DMS79 treated with DMSO at 0.1 percent for 48 hours (cell line): ENCODE measurements at places on chromosomes 7 and 10.

GRCh38 chr10:59713196-59713821, 3.7 kb upstream of the SLC16A9 start:
- no peak for DNase-seq

DNA sequence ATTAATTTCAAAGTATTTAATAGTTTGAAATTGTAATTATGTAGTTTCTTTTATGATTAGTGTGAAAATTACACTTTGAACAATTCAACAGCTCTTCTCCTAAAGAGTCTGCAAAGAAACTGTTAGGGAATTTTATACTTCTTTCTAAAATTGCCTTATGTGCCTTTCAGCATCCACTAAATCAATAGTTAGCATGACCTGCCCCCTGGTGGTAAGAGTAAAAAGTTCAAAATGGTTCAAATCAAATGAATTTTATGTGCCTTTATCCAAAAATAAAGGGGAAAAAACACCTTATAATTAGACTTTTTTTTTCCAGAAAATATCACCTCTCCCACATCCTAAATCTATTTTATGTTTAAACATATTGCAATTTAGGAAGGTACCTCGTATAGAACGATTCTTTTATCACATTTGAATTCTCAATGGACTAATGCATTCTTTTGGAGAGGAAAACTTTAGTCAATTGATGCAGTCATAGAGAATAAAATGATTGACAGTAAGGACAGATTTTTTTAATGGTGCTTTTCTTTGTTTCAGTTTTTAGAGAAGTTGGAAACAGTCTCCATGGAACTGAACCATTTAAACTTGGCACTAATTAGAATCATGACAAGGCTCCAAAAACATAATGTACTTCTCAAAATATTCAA, 163.7 kb downstream of the SEMA3D start:
- peak; percentile 42 for DNase-seq

- no peak for DNase-seq
Measured at GRCh38 chr7:155743177-155743576, 69.1 kb downstream of the SHH start.

- no peak for DNase-seq
Measured at GRCh38 chr10:24884316-24884715, 68.1 kb downstream of the PRTFDC1 start.

- DNase-seq: no peak
Measured at GRCh38 chr10:133336577-133337369, at the start of gene CALY. Gene CALY, minus strand, starts transcription at chr10:133336896. Its CDS starts 7,907 bp downstream, at chr10:133328989.

DNA sequence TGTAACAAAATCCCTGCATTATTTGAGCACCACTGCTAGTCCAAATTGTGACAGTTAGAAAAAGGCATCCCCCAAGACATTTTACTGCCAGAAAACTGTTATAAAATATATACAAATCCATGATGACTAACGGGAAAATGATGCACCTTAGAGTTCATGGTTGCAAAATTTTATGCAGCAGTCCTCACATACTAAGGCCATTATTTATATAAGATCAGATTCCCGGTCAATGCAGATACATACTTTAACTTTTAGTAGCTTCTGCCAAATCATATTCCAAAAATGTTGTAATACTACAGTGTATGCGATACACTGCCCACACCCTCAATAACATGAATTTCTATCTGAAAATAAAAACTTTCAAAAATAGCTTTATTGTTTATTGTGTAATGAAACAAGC, 239.9 kb upstream of the ZNF32 start:
- DNase-seq: no peak

- DNase-seq: no peak
Measured at GRCh38 chr7:20141002-20141345, 76.2 kb downstream of the MACC1 start.

DNA sequence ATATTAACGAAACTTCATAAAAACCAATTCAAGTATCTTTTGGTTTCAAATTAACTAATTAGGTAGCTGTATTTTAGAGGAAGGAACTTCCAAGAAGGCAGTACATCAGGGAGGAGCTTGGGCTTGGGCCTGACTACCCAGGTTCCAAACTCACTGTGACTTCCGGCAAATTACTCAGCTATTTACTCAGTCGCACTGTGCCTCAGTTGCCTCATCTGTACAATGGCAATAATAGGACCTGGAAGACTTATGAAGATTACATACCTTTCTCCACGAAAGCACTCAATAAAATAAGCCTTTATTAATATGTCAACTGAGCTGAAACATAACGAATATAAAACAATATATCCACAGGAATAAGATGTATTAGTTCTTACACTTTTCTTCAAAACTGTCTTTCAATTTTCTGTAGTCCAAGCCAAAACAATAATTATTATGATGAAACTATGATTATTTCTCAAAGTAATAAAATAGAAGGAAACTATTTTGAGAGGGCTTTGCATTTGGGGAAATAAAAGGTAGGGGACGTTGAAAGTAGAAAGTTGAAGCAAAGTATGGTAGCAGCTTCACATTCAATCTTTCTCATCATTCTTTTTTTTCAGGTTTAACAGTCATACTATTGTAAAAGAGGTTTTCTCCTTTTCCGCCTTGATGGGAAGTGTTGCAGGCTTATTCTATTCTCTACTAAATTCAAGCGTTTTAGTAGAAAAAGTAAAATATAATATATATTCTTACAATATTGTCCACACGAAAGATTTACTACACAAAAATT, 10.5 kb upstream of the EBLN1 start:
- DNase-seq: no peak

GRCh38 chr7:49781996-49782395, 8.6 kb downstream of the VWC2 start:
- DNase-seq: no peak

DNA sequence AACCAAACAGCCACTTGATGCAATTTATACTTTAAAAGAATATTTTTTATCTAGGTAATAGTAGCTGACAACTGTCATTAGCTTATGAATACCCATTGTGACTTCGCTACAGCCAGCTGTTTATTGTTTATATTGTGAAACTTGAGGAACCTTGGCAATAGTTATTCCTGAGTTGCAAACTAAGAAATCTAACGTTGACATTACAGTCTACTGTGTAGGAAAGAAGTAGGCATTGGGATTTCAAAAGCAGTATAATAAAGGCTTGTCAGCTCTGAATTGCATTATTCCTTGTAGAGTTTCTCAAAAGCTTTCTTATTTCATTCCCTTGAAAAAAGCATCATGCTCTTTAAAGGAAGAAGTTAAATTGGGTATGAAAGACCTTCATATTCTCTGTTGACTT, 42.7 kb upstream of the OIT3 start:
- no peak for DNase-seq

DNA sequence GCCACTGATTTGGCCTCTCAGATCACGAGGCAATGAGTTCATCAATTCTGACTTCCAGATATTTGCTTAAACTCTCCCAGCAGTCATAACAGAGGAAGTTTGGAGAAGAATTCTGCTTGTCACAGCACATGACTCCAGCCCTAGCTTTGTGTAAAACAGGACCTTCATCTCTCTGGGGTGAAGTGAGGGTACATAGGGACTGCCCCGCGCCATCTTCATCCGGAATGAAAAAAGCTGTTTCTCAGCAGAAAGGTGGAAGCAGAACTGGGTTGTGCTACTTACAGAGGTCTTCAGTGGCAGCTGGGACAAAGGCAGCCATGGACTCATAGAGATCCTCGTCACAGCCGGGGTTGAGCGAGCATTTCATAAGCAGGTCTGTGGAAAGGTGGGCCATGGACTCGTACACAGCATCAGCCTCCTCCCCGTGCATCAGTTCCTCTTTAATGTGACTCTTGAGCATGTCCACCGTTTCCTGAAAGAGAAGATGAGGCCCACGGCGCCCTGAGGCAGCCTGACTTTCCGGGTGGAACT, 58.4 kb upstream of the TM9SF3 start:
- no peak for DNase-seq

GRCh38 chr7:75772081-75773077, at the start of gene CCL26:
Gene CCL26, minus strand, starts transcription at chr7:75772211. Its CDS starts 35 bp downstream, at chr7:75772176.
- no peak for DNase-seq

GRCh38 chr10:72709041-72709440, 17.1 kb downstream of the MCU start:
- no peak for DNase-seq

DNA sequence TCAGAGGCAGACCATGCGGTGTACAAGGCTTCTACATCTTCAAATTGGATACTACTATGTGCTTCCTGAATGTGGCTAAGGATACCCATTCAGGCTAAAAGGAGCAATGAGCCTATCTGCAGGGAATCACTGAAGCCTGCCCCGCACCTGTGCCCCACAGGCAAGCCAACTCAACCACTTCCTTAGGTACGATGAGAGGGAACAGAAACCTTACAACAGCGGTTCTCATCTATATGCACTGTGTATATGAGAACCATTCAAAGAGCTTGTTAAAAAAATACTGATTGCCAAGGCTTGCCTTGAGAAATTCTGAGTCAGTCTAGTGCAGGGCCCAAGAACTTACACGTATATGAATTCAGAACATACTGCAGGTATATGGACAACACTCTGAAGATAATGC, 679.6 kb downstream of the PARD3 start:
- DNase-seq: no peak

GRCh38 chr7:42495256-42495655, 258.2 kb upstream of the GLI3 start:
- DNase-seq: no peak

GRCh38 chr7:81484261-81484660, 285.6 kb downstream of the HGF start:
- DNase-seq: no peak

- no peak for DNase-seq
Measured at GRCh38 chr7:148380596-148381419, 209.8 kb upstream of the C7orf33 start.

DNA sequence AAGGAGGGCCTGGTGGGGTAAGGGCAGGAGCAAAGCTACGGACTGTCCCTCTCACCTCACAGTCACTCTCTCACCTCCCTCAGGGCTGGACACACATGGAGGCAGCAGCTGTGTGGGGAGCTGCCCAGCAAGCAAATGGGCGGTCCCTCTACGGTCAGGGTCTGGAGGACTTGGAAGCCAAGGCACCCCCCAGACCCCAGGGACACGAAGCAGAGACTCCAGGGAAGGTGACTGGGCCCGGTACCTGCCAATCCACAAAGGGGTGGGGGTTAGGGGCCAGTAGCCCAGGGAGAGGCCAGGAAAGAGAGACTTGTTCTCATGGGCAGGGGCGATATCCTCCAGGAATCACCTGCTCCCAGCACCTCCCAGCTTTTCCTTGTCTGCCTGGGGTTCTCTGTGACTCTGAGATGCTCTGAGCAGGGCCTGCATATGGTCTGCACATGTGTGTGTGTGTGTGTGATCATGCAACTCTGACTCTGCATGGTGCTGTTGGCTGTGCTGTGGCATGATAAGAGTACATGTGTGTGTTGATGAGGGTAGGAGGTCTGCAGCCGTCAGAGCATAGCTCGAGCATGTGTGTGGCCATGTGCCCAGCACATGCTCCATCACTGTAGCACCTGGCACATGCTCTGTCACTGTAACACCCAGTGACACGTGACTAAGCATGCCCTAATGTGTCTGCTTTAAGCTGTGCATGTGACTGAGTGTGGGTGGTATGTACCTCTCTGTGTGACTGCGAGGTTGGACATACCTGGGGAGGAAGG, 4.6 kb upstream of the LDB3 start:
- DNase-seq: no peak

DNA sequence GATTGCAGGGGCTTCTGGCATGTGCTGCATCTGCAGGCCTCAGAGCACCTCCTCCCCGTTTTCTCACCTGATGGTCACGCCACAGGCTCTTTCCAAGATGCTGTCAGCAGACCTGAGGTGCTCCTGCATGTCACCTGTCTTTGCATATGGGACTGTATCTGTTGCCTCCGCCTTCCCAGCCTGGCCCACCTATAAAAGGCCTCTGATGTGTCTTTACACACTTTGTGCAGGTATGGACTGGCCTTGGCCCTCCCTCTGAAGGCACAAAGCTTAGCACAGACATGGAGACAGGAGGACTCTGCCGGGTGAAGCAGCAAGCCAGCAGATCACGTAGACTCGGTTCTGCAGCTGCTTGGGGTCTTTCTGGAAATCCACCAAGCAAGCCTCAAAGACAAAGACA, 220.9 kb upstream of the PPP2R2D start:
- DNase-seq: no peak

GRCh38 chr10:23780331-23780730, 341.5 kb downstream of the OTUD1 start:
- DNase-seq: no peak

DNA sequence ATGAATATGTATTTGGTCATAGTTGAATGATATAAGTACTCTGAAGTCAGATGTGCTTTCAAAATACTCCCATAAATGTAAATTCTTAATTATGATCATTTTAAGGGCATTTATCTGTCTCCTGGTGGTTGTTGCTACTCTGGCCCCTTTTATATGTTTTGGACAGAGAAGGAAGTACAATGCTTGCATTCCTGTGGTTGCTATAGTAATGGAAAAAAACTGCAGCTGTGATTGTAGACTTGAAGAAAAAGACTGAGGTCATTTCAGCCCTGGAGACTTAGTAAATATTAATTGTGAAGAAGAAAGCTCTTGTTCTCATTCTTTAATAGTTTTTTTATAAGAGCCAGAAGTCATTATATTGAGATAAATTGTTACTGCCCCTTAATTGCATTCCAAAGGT, 70.2 kb upstream of the FERD3L start:
- DNase-seq: no peak

- DNase-seq: no peak
Measured at GRCh38 chr7:152989889-152990380, 230.4 kb downstream of the ACTR3B start.
